ENCODE measurements at places on chromosomes 6 and 20. TPM values are rescaled to one million over a fixed set of nuclear protein-coding genes. Genes with fewer than 3 reads are reported as not detected.
A peak's percentile ranks its signal among the peaks of the same experiment; 100 is the strongest.

GRCh38 chr6:18211338-18211737, 53.0 kb downstream of the DEK start:
- H3K4me3 ChIP-seq: no peak overlapping the region
- DNase-seq: no peak
- H3K36me3 ChIP-seq: peaks cover 72% of the 10 kb centered on the region
- H3K4me1 ChIP-seq: no peaks in the 10 kb centered on the region
- no peaks in the 10 kb centered on the region for H3K27me3 ChIP-seq
- no peak overlapping the region for H3K27ac ChIP-seq

DNA sequence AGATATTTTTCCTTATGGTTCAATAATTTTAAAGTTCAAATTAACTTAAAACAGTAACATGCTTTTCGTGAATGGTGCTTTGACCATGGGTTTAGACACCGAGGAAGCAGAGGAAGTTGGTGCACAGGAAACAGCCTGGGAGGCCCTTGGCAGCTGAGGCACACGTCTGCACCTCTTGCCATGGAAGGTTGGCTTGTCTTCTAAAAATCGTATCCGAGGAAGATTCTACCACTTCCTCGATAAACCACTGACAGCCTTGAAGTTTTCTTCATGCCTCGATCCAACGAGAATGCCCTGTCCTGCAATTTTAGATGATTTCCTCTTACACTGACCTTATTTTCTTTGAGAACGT, 12.2 kb downstream of the DLL1 start:
- no peak overlapping the region for H3K27ac ChIP-seq
- no peak for DNase-seq
- H3K27me3 ChIP-seq: no peaks in the 10 kb centered on the region

DNA sequence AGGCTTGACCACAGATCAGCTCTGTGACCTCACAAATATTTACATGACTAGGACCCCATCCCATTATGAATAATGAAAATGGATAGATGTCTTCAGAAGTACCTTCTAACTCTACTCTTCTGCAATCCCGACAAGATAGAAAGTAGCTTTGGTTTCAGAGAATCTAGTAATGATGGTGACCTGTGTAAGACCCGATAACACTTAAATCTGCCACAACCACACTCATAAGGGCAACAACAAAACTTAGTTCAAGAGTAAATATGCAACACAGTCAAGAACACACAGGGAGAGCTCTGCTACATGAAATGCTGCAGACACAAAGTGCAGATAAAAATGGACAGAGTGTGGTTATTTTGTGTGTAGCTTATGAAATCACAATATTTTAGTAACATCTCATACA, 9.6 kb downstream of the CHD6 start:
- no peak for DNase-seq
- H3K27me3 ChIP-seq: no peaks in the 10 kb centered on the region
- no peaks in the 10 kb centered on the region for H3K36me3 ChIP-seq

- no peaks in the 10 kb centered on the region for H3K27me3 ChIP-seq
- no peak for DNase-seq
- H3K27ac ChIP-seq: no peak overlapping the region
- no peak overlapping the region for H3K4me3 ChIP-seq
These were observed 46.1 kb downstream of the RALGAPA2 start for GRCh38 chr20:20666359-20666758.

DNA sequence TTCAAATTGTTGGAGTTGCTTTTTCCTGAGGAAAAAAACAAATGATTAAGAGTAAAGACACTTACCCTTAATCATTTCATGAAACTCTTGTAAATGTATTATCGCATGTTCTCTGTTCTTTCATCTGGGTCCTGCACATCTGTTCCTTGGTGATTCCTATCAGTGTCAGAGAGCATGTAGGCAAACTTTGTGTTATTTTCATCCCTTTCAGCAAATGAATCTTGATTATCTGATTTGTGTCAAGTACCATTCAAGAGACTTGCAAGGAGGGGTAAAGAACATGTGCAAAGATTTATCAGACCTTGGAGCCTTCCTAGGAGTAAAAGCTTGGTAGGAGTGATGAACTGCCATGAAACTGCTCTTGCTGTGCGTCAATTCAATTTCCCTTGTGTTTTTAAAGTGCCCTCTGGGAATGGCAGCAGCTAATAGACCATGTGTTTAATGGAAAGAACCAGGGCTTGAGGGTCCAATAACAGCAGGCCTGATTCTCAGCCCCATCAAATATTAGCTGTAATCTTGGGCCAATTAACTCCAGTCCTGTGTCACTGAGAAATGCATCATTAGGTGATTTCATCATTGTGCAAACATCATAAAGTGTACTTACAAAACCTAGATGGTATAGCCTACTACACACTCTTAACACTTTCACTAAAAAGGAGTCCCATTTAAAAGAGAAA, 118.9 kb upstream of the CEP85L start:
- DNase-seq: no peak
- H3K4me1 ChIP-seq: peaks cover 31% of the 10 kb centered on the region
- no peak overlapping the region for H3K4me3 ChIP-seq
- H3K36me3 ChIP-seq: no peaks in the 10 kb centered on the region

DNA sequence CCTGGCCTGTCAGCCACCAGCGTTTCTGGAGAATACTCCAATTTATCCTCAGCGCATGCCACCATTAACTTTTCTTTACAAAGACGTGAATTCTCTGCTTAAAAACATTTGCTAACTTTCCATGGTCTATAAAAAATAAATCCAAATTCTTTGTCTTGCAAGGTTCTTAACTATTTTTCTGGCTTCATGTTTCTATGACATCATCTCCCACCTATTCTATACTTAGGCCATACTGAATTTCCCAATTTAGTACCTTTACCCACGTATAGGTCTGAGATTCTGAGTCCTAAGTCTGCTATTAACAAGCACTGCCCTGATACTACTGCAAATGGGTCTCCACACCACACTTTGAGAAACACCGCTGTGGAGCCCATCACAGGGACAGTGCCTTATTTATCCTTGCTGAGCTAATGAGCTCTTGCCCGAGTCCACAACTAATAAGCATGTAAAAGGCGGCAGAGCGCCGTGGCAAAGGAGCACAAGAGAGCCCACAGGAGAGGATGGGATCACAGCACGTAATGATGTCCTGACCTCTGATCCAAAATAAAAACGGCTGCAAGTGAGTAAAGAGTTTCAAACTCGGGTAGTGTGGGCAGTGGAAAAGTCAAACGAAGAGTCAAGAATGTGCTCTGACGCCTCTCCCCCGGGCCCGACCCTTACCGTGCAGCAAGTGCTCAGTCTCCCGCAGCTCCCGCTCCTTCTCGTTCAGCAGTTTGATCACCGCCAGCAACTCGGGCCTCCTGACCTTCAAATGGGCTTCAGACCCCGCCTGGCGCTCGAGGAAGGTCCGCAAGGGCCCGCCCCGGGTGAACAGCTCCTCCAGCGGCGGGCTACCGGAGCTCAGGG, 519 bp downstream of the MTRF1L start:
- peaks cover 53% of the 10 kb centered on the region for H3K4me1 ChIP-seq
- no peak for DNase-seq
- H3K27me3 ChIP-seq: no peaks in the 10 kb centered on the region
- peaks cover 25% of the 10 kb centered on the region for H3K36me3 ChIP-seq

DNA sequence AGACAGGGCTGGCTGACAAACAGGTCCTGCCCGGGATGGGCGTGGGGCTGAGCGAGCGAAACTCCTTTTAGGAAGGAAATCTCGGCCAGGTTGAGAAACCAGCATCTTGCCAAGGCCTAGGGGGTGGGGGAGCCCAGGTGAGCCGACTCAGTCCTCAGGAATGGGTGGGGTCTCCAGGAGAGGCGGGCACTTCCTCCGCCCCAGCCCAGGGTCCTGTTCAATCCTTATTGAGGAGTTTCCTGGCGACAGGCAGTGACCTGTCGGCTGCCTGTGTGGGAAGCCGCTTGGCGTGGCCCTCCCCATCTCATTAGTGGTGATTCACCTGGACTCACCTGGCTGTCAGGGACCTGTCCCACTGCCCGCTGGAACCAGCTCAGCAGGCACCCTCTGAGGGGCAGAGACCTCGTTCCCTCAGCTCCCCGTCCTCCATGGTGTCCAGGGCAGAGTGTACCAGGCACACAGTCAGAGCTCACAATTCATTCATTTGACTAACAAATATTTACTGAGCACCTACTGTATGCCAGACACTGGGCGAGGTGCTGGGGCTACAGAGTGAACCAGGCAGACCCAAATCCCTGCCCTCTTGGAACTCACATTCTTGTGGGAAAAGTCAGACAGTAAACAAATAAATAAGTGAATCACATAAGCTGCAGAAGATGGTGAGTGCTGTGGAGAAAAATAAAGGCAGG, 51.1 kb downstream of the FGD2 start:
- H3K36me3 ChIP-seq: no peaks in the 10 kb centered on the region
- H3K27me3 ChIP-seq: no peaks in the 10 kb centered on the region
- H3K27ac ChIP-seq: peak overlapping the region; percentile 90
- peaks cover 41% of the 10 kb centered on the region for H3K4me1 ChIP-seq

GRCh38 chr20:38134427-38135270, 30.4 kb downstream of the TGM2 start:
- DNase-seq: no peak
- peaks cover 14% of the 10 kb centered on the region for H3K4me1 ChIP-seq
- H3K27ac ChIP-seq: peak overlapping the region; percentile 31
- H3K4me3 ChIP-seq: no peak overlapping the region

DNA sequence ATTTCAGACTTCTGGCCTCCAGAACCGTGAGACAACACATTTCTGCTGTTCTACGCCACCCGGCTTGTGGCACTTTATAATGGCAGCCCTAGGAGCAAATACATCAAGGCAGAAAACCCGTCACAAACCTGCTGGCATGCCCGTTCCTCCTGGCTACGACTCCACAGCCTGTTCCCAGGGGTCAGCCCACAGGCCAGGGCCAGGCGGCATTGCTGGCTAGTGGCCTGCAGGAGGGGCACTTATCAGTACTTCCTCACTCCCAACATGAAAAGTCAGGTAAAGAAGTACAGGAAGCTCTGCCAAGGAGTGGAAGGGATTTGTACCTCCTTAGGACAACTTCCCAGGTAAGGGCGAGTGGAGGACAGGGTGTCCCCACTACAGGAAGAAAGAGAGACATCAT, 223.1 kb upstream of the AGPAT4 start:
- no peak for DNase-seq
- H3K4me3 ChIP-seq: no peak overlapping the region
- no peaks in the 10 kb centered on the region for H3K27me3 ChIP-seq
- H3K4me1 ChIP-seq: no peaks in the 10 kb centered on the region

GRCh38 chr6:108764580-108764950, 83.7 kb upstream of the ARMC2 start:
- H3K4me1 ChIP-seq: no peaks in the 10 kb centered on the region
- no peak overlapping the region for H3K4me3 ChIP-seq
- H3K27ac ChIP-seq: no peak overlapping the region
- no peaks in the 10 kb centered on the region for H3K36me3 ChIP-seq
- DNase-seq: no peak
- no peaks in the 10 kb centered on the region for H3K27me3 ChIP-seq

GRCh38 chr6:51569594-51569993, 517.8 kb downstream of the PKHD1 start:
- no peaks in the 10 kb centered on the region for H3K27me3 ChIP-seq
- no peak overlapping the region for H3K27ac ChIP-seq
- no peaks in the 10 kb centered on the region for H3K36me3 ChIP-seq
- no peaks in the 10 kb centered on the region for H3K4me1 ChIP-seq
- H3K4me3 ChIP-seq: no peak overlapping the region

DNA sequence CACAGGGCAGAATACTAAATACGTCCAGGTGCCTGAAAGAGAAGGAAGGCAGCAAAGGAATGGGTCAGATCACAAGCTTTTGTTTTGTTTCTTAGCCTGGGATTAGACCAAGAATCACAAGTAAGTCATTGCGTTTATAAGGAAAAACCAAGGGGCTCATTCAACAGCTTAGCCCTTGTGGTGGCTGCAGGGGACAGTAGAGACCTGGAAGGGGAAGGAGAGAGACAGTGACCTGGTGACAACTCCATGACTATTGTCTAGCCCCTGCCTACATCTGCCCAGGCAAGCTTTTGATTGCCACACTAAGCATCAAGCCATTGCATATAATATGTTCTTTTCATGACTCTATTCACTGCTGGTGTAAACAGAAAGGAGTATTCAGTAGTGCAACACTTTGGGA, 30.2 kb upstream of the TBC1D7 start:
- no peaks in the 10 kb centered on the region for H3K36me3 ChIP-seq
- peak overlapping the region; percentile 22 for H3K27ac ChIP-seq
- H3K27me3 ChIP-seq: no peaks in the 10 kb centered on the region

The DNAH8 gene
- total RNA-seq: not detected
